ENCODE measurements at places on chromosomes 7 and 10.

DNA sequence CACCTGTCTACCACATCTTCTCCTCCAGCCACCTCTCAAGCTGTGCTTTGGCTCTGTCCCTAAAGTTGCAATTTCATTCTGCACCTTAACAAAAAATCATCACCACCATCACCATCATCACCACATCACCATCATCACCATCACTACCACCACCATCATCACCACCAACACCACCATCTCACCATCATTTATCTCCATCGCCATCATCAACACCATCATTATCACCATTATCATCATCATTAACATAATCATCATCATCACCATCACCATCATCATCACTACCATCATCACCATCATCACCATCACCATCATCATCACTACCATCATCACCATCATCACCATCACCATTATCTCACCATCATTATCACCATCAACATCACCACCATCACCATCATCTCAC lies 245.4 kb downstream of the GRID1 start:
- DNase-seq = no peak

GRCh38 chr7:108291152-108291508 lies 161.0 kb upstream of the LAMB4 start:
- no peak for DNase-seq

GRCh38 chr10:29689001-29689400 lies 54.2 kb upstream of the SVIL start:
- peak; percentile 74 for DNase-seq

DNA sequence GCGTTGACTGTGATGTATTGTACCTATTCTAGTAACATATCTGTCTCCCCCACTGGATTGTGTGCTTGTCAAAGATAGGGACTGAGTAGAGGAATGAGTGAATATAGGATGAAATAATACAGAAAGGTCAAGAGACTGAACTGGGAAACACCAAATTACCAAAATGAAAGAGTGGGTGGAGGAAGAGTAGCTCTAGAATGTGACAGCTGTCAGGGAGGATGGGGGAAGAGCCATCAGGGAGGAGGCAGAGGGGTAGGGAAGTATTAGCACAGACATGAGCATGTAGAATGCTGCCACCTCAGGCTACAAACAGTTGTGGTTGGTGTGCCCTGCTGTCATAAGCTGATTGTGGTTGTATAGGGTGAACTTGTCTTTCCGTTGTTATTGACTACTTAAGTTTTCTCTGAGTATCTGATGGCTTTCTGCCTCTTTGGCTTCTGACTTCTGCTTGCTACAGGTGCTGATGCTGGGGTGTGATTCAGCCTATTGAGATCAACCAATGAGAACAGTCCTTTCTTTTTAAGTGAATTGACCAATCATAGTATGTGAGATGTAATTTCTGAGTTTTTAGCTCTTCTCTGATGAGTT lies 5.6 kb downstream of the CCSER2 start:
- DNase-seq = peak; percentile 4

DNA sequence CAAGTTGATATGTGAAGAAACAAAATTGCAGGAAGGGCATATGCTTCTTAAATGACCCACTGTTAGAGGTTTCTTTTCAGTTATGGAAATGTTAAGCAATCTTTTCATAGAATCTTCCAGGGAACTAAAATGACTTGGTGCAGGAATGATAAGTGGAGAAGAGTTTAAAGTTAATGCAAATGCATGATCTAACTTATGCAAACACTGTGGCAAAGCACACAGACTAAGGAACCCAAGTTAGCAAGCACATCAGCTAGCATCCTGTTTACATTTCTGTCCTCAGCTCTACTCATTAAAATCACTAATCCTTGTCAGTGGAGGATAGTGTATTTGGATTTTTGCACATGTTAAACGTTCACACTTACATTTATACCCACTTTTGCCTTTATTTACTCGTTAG lies 9.3 kb downstream of the CLCN1 start:
- no peak for DNase-seq

DNA sequence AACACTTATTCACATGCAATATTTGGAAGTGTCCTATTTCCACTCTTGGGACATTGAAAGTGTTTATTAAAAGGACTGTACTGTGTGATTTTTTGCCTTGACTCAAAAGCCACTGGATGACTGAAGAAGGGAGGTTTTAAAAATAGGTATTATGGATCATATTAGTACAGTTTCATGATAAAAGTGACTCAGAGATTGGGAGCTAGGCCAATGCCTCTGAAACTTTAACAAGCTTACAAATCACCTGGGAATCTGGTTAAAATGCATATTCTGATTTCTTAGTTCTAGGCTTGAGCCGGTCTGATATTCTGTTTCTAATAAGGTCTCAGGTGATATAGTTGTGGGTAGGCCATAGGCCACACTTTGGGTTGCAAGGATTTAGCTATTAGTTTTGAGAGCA lies 191.2 kb downstream of the PLXDC2 start:
- DNase-seq = no peak

DNA sequence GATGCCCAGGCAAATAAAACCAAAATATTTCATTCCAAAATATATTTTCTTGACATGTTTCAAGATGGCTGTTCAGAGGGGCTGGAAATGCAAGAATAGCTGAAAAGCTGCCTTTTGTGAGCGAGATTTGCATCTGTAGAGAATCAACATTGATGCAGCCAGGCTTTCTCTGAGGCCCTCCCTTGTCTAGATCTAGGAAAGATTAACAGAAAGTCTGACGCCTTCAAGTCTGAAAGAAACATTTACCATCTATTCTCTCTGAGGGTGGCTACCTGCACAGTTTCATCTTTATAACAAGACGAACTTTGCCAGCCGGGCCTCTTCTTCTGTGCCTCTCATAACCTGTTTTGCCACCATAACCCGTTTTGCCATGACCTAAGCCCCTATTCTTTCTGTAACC lies 170.2 kb downstream of the AKR1D1 start:
- no peak for DNase-seq

DNA sequence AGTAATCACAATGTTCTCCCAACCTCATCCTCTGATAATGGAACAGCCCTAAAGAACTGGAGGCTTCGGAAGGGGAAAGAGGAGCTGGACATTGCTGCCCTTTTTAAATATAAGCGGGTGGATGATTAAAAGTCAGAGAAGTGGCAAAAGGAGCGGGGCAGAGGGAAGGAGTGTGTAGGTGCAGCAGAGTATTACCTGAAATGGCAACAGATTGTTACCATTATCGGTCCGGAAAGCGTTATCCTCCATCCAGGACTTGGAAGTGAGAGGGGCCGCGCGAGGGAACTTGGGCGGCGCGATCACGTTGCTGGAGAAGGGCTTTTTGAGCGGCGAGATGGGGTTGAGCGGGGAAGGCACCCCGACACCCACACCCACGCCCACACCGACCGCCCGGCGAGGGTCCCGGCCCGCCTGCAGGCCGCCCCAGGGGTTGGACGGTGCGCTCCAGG lies 51.7 kb downstream of the CPEB3 start:
- DNase-seq = no peak

DNA sequence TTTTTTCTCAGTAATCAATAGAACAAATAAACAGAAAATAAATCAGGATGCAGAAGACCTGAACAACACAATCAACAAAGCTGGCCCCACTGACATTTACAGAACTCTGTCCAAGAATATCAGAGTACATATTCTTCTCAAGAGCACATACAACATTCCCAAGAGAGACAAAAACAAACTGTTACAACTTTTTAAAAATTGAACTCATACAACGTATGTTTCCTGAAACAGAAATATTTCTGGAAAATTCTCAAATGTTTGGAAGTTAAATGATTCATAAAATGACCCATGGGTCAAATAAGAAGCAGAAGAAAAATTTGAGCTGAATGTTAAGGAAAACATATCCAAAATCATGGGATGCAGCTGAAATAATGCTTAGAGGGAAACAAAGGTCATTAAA lies 93.9 kb upstream of the VIPR2 start:
- DNase-seq = no peak

GRCh38 chr10:102675011-102675665 lies 30.9 kb downstream of the TRIM8 start:
- no peak for DNase-seq

DNA sequence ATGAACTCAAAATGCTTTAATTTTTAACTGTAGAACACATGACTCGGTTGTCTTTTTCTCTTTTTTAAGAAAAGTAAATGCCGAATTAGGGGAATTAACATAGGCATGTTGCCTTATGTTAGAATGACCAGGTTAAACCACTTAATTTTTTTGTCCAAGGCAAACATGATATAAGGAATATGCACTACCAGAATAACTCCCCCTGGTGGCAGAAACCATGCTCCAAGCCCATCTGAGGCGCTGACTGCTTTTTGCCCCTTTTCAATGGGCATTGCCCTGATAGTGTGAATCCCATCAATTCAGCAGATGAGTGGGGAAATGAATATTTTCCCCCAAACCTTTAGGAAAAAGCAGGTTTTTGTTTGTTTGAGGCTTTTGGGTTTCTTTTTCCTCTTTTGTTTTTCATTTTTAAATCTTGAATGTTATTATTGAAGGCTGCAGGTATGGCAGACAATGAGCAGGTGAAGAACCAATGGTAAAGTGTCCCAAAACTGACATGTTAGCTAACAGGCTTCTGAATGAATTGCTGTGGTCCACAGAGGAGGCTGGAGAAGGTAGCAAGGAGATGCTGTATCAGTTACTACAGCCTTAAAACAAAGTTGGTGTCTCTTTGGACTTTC lies 284.3 kb downstream of the SORCS3 start:
- DNase-seq = no peak

DNA sequence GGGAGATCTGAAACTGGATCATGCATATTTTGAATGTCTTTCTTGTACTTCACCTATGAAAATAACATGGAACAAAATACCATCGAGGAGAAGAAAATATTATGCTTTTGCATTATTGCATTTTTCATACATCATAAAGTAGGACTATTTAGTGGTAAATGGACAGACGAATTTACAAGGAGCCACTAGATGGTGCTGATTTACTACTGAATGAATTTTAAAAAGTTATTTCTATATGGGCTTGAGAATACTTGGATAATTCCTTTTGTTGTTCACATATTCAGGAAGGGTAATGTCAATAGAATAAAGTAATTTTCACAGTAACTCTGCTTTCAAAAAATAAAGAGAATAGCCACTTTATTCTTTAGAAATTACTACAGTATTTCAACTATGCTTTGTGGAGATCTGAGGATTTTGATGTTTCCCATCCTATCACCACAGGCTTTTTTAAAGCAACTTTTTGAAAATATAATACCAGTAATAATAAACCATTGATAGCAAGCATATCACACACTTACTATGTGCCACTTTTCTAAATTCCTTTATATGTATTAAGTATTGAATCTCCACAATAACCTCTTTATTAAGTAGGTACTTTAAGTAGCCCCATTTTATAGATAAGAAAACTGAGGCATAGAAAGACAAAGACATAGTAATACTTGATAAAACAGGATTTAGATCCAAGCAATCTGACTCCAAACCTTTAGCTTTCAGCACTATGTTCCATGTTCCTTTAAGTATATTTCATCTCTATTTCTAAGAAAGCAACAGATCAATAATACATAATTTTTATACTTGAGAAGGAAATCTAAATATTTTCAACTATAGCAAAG lies 38.6 kb downstream of the NEBL start:
- no peak for DNase-seq

GRCh38 chr10:33252794-33253203 lies 81.7 kb downstream of the NRP1 start:
- peak; percentile 36 for DNase-seq

GRCh38 chr7:142774826-142775225 lies 4.1 kb downstream of the PRSS2 start:
- peak; percentile 92 for DNase-seq

GRCh38 chr7:22329816-22330524 lies 27.0 kb downstream of the RAPGEF5 start:
- no peak for DNase-seq

GRCh38 chr7:113015034-113015645 lies 71.5 kb downstream of the GPR85 start:
- DNase-seq = no peak

DNA sequence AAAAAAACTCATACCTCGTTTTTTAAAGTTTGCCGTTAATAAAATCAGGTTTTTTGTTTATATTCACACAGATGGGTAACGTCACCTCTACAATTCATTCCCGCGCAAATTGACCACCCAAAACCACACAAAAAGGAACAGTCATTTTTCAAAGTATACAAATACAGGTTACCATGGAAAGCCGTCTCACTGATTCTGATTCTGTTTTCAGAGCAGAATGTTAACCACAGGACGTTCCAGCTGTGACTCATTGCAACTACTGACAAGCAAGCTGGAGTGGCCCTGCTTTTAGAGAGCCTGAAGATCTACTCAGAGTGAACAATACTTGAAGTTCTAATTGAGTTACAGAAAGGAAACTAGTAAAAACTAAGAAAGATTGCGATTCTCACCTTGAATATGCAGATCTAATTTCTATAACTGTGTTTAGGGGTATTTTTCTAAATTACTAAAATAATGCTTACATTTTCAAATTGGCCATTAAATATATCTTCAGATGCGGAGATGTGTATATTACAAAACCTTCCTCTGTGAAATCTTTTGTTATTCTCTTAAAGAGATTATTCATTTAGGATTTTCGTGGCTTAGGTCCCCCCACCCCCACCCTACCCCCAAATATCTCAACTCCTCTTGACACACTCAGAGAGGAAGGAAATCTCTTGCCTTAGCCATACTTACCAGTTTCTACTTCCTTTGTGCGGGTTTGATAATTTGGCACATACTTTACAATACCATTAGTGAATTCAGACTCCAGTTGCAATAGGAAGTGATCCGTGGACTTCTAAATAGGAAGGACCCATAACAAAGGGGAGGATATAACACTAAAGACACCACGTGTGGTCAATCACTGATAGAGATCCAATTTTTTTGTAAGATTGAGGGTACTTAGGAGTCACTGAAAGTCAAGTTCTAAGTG lies 106.0 kb downstream of the CUBN start:
- DNase-seq = peak; percentile 94

GRCh38 chr10:74589226-74589673 lies 237.2 kb upstream of the KAT6B start:
- peak; percentile 87 for DNase-seq

DNA sequence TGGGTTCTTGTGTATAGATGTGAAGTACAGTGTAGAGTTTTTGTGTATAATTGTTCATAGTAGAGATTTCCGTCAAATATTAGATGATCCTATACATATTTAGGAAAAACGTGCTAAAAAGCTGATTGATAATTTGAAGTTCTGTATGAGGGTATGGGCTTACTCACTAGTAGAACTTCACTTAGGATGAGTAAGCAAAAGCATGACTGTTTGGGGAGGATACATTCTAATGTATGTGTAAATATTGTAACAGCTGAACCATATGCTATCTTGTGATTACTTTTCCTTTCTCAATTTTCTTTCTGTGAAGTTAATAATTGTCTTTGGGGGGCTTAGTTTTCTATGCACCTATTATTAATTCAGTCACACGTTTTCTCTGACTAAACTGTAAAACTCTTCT lies 53.2 kb upstream of the PDK4 start:
- no peak for DNase-seq

All from Daoy (cell line).